ENCODE measurements at places on chromosomes 16 and 17.

GRCh38 chr17:78581304-78581703 lies 4.1 kb upstream of the DNAH17 start:
- no peak for DNase-seq

DNA sequence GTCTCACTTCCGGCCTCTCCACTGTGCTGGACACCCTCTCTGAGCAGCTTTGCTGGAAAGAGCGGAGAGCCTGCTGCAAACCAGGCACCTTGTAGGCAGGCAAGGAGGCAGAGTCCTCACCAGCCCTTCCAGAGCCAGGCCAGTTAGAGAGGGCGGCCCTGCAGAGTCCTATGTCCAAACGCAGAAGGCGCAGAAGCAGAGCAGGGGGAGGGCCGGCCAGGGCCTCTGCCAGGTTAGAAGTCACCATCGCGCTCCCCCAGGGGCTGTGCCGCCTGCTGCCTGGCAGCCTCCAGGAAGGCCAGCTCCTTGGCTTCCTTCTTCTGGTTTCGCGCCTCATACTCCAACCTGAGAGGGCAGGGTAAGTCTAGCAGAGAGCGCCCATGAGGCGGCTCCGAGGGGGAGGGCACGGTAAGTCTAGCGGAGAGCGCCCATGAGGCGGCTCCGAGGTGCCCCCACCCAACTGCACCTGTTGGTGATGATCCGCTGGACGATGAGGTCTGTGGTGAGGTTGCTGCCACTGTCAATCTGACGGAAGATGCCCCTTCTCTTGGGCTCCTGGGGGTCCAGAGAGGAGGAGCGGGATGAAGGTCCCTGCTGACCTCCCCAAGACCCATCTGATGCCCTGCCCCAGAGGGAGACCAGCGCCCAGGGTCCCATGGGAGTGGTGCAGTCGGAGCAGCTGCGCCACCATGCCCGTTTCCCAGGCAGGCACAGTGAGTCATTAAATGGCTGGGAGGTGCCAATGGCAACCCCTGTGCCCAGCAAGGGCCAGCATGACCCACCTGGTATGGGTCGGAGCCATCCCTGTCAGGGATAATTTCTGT lies 2.8 kb downstream of the NPB start:
- DNase-seq = no peak

GRCh38 chr17:80064696-80065095 lies 28.3 kb downstream of the CCDC40 start:
- no peak for DNase-seq

DNA sequence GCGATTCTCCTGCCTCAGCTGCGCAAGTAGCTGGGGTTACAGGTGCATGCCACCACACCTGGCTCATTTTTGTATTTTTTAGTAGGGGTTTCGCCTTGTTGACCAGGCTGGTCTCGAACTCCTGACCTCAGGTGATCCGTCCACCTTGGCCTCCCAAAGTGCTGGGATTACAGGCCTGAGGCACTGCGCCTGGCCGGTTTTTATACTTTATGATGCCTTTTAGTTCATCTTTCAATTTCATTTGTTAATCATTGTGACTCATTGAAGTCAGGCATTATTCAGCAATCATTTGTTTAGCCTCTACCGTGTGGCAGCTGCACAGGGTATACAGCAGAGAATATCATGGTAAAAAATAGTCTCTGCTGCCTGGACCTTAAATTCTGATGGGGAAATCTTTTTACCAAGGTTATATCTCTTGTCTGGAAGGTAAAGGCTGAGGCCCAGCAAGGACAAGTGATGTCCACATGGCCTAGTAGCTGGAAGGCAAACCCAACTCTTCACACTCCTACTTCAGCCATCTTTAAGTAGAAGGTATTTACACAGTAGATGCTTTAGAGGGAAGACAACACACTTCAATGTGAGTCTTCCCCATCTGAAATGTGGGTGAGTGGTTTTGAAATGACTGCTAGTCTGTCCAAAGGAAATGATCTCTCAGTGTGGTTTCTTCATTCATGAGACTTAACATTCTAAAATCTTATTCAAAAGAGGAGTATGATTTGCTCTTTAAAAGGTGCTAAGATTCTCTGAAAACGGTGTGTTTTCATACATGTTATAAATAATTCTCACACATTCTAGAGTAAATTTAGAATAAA lies 2.4 kb downstream of the PRPSAP2 start:
- no peak for DNase-seq

DNA sequence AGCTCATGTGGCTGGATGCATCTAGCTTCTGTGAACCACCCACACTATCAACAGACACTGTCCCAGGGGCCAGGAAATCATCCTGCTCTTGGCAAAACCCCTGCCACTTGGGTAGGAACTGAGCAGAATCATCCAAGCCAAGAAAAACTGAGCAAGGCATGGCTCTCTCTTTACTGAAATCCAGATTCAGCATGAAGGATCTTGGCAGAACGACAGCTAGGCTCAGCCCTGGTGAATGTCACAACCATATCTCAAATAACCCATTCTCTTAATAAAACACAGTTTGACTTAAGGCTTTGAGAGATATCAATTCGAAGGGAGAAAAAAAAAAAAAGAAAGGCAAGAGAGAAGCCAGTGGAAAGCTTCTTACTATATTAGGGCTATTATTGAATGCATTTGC lies 72.2 kb downstream of the MAF start:
- no peak for DNase-seq

GRCh38 chr17:49210158-49211029 lies at the start of the genes ABI3 and GNGT2:
ABI3 (plus strand) TSS chr17:49210707; CDS start chr17:49210725, 18 bp downstream.
GNGT2 (minus strand) TSS chr17:49210574; CDS start chr17:49207422, 3,152 bp downstream.
- DNase-seq = no peak

- no peak for DNase-seq
Observed at GRCh38 chr17:72967277-72967970, 125.1 kb downstream of the SLC39A11 start.

DNA sequence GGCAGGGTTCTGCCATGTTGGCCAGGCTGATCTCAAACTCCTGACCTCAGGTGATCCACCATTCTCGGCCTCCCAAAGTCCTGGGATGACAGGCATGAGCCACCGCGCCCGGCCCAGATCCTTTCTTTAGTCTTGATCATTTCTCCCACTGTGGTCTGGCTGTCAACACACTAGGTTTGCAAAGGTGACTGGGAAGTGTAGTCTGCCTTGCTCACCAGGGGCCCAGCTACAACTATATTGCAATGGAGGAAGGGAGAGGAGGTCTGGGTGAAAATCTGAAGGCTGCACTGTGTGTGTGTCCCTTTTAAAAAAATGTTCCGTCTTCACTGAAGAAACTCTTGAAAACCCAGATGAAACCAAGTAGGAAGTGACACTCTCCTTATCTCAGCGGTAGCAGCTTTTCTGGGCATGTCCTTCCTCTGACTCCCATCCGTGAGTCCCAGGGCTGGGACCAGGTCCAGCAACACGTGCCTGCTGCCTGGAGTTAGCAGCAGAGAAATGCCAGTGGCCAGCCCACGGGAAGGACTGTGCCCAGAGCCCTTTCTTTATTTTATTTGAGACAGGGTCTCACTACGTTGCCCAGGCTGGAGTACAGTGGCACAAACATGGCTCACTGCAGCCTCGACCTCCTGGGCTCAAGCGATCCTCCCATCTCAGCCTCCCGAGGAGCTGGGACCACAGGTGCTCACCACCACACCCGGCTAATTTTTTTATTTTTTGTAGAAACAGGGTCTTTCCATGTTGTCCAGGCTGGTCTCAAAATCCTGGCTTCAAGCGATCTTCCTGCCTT lies 17.8 kb upstream of the KIF19 start:
- DNase-seq = no peak

GRCh38 chr17:43956222-43956621 lies 2.5 kb upstream of the PYY start:
- DNase-seq = no peak

DNA sequence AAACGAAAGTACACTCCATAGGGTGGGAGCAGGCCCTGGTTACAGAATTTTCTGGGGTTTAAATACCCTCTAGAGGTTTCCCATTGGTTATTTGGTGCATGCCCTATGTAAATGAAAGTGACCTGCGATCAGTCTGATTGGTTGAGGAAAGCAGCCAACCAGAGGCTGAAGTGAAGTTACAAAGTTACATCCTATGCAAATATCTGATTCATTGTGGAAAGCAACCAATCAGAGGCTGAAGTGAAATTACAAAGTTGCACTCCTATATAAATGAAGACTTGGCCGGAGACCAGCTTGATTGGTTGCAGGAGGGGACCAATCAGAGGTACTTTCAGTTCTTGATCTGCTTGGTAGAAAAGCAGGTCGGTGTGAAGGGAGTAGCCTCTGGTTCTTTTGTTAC lies 24.4 kb downstream of the NAA60 start:
- DNase-seq = no peak

GRCh38 chr16:67563708-67564468 lies 1.6 kb downstream of the CTCF start:
- no peak for DNase-seq

DNA sequence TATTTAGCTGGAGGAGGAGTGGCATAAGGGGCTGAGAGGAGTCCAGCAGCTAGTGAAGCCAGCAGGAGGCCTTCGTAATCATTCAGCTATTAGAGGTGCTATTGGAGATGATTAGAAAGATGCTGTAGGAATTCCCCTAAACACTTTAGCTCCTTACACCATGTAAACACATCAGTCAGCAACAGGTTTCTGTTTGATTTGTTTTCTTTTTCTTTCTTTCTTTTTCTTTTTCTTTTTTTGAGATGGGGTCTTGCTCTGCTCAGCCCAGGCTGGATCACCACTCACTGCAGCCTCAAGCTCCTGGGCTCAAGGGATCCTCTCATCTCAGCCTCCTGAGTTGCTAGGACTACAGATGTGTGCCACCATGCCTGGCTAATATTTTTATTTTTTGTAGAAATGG lies 10.6 kb upstream of the SEPHS2 start:
- no peak for DNase-seq

DNA sequence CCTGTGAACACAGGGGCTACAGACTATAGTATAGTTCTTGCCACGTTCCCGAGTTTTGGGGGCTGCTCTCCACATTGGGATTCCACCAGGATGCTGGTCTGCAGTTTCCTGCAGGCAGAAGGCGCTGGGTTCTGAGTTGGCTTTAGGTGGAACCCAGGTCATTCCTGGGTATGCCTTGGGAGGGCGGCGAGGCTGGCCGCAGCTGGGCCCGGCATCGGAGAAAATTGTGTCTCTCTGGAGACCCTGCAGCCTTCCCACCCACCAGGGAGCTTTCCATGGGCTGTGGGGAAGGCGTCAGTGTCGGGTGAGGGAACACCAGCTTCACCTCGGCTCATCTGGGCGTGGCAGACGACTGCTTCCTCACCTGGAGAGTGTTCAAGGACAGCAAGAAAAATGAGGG lies 183.6 kb downstream of the RAB11FIP4 start:
- DNase-seq = no peak

GRCh38 chr16:75420987-75421819 lies 12.1 kb downstream of the CFDP1 start:
- no peak for DNase-seq

DNA sequence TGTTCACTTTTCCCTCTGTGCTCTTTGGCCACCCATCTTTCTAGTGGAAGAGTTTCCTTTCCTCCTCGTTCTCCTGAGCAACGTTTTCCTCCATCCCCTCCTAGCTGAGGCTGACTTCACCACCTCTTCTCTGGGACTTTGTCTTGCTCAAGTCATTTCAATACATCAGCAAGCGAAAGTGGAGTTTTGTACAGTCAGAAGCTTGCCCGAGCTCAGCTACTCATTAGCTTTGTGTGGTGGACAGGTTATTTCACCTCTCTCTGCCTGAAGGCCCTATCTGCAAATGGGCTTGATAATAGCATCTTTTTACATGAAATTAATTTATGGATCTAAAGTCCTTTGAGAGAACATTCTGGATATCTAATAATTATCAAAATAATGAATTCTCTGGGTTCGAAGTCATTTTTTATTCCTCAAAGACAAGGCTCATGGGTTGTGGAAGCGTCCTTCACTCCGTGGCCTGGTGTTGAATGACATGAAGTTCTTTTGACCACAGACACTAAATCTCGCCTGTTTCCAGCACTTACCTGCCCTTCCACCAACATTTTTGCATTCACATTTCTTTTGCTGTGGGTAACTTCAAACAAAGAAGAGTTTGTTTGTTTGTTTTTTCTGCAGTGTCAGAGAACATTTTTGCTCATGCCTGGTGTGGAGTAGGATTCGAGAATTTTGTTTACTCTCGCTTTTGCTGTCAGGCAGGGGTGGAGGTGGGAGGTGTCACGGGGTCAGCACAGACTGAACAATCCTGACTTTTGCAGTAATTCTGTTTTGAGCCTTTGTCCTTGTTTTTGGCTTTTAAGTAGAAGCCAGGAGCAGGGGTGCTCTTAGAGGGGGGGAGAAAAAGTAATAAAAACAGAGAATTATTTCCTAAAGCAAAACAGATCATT lies 155.0 kb upstream of the CACNG5 start:
- DNase-seq = no peak

DNA sequence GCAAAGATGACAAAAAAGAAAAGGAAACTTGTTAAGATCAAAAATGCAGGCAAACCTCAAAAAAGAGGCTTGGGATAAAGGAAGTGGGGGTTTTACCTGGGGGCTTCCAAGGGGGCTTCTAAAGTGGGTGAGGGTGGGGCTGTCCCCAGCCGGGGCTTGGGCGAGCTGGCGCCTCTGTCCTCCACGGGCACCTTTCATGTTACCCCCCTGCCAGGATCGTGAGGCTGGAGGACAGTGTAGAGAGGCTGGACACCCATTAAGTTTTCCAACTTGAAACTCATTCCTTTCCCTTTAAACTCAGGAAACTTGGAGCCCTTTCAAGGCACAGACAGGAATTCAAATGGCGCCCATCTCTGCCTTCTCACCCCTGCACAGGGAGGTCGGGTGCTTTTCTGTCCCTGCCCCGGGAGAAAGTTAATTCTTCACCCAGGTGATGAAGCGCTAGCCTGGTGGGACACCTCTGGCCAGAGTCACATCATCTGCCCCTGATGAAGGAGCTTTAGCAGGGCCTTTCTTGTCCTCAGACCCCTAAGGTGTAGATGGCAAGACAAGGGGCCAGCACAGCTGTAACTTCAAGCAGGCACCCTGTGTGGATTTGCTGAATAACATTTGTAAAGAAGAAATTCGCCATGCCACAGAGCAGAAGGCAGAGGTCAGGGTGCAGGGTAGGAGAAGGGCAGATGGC lies 87.3 kb downstream of the C16orf78 start:
- no peak for DNase-seq

- DNase-seq = no peak
Observed at GRCh38 chr16:87380881-87381280, 2.7 kb downstream of the FBXO31 start.

DNA sequence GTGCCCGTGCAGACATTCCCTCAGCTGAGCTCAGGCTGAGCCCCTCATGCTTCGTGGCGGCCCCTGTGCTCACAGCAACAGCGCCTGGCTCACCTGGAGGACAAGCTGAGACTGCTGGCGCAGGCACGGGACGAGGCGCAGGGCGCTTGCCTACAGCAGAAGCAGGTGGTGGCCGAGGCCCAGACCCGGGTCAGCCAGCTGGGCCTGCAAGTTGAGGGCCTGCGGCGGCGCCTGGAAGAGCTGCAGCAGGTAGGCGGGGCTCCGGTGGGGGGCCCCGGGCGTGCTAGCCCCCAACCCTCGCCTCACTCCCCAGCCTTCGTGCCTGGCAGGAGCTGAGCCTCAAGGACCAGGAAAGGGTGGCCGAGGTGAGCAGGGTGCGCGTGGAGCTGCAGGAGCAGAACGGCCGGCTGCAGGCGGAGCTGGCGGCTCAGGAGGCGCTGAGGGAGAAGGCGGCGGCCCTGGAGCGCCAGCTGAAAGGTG lies 1.4 kb upstream of the RAC3 start:
- no peak for DNase-seq

Data from NCI-H1105 (cell line).